ENCODE measurements at places on chromosomes 5 and 9.

- no peak for DNase-seq
Measured at GRCh38 chr9:137918331-137919094, 40.9 kb downstream of the CACNA1B start.

GRCh38 chr9:132077881-132078698, 1.6 kb downstream of the MED27 start:
- no peak for DNase-seq

DNA sequence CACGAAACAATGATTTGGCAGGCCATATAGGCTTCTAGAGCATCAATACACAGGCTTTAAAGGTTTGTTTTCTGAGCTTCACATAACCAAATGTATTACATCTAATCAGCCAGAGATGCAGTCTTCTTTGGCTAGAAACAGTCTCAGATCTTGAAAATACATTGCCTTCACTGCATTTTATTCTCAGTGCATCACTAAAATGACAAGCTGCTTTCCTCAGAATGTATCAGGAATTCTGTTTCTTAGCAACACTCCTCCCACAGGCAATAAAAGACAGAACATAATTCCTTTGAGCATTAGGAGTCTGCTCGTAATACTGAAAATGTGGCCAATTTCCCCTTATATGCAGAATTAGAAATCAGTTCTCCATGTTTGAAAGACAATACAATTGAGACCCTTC, 36.9 kb downstream of the FEM1C start:
- no peak for DNase-seq

- no peak for DNase-seq
Measured at GRCh38 chr5:78974011-78974410, 11.1 kb downstream of the ARSB start.

- DNase-seq: no peak
Measured at GRCh38 chr9:125146247-125146646, 2.9 kb upstream of the SCAI start.

DNA sequence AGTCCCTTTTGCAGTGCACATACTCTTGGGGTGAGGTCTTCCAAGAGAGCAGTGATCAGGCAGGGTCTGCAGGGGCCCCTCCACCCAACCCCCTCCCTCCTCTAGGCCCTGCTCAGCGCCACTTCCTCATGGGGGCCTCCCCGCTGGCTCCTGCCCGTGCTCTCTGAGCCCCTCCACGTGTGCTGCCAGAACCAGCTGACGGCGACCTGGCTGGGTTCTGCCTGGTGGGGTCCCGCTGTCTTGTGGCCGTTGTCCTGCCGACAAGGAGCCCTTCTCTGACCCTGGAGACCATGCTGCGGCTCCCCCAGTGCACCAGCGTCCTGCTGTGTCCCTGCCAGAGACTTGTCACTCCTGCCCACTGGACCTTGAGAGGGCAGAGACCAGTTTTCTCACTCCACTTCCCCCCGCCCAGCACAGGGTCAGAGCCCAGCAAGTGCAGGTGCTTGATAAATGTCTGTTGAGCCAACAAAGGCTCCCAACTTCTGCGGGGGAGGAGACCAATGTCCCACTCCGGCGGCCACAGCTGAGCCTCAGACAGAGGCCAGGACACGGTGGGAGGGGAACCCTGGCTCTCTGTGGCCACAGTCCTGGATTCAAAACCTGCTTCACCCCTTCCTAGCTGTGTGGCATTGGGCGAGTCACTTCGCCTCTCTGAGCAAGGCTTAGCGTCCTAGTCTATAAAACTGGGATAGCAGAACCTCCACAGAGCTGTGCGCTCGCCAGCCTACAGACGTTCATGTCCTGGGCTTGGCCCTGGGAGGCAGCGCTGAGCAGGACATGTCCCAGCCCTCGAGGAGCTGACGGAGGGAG, 24.8 kb downstream of the SARDH start:
- no peak for DNase-seq

DNA sequence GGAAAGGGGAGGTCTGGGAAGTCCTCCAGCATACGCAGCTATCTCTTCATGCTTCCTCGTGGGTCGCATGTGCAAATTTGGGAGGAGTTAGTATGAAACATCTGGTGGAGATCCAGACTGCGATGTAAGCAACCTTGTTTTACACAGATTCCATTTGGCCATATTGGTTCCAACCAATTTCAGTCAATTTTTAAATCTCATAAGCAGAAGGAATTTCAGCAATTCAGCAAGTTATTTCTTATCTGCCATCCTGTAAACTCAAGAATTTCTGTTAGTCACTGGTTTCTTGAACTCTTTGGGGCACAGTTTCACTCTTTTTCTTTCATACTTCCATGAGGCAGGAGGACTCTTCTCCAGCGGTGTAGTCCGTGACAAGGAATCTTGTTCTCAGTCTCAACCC, 130.4 kb upstream of the CLINT1 start:
- DNase-seq: no peak

DNA sequence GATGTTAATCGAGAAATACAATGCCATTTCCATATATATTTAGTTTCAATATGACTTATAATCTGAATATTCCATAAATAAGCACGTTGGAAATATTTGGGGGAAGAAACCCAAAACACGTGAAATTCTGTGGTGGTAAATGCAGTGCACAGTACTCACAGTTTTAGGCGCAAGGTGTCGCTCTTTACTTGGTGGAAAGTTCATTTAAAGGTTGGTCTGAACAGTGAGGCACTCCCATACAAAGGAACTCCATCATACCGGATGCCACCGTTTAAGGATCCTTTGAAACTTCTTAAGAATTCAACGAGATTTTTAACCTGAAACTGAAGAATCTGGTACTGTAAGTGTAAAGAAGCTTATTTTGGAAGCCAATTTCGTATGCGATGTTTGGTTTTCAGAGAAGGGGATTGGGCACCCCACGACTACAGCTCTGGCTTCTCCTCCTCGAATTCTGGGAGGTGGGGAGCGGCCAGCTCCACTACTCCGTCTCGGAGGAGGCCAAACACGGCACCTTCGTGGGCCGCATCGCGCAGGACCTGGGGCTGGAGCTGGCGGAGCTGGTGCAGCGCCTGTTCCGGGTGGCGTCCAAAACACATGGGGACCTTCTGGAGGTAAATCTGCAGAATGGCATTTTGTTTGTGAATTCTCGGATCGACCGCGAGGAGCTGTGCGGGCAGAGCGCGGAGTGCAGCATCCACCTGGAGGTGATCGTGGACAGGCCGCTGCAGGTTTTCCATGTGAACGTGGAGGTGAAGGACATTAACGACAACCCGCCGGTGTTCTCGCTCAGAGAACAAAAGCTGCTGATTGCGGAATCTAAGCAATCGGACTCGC, at the start of gene PCDHA11:
PCDHA11 (plus strand) TSS at position 237 of the 834 bp plus-strand sequence; CDS start at position 384, 147 bp downstream.
- no peak for DNase-seq

DNA sequence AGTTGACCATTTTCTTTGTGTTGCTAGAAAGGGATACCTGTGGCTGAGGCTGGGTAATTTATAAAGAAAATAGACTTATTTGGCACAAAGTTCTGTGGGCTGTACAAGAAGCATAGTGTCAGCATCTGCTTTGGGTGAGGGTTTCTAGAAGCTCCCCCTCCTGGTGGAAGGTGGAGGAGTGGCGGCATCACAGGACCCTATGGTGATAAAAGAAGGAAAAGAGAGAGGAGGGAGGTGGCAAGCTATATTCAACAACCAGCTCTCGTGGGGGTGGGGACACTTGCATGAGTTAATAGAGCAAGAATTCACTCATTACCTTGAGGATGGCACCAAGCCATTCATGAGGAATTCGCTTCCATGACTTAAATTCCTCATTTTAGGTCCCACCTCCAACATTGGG, 2041.4 kb upstream of the CDH9 start:
- no peak for DNase-seq

DNA sequence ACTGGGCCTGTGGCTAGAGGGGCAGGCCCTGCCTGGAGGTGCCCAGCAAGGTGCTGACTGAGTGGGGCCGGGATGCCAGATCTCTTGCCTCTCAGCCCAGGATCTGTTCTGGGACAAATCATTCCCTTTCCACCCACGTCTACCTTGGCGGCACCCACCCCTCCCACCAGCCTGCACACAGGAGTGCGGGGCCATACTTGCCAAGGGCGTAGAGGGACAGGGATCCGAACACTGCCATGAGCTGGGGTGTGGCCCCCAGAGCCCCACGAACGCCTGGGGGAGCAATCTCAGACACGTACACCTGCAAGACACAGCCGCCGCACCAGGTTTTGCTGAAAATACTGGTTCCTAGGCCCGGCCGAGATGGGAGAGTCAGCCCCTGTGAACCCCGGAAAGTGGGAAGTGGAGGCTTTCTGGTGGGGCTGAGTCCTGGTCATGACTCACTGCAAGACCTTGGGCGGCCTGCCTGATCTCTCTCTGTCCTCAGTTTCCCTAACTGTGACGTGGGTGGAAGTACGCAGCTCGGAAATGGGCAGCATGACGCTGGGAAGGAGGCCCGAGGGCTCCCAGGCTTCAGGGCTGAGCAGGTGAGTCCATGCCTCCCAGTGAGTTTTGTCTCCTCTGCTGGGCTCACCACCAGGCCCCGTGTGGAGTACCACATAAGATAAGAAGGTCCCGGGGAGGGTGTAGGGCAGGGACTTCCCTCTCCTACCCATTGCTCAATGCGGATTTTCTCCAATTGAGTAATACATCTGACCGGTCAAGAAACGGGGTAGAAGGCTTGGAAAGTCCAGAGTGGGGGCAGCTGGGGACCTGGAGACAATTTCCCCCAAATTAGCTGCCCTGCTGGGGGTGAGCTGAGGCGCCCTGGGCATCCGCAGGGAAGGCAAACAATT, 2.6 kb downstream of the SLC2A6 start:
- DNase-seq: no peak

DNA sequence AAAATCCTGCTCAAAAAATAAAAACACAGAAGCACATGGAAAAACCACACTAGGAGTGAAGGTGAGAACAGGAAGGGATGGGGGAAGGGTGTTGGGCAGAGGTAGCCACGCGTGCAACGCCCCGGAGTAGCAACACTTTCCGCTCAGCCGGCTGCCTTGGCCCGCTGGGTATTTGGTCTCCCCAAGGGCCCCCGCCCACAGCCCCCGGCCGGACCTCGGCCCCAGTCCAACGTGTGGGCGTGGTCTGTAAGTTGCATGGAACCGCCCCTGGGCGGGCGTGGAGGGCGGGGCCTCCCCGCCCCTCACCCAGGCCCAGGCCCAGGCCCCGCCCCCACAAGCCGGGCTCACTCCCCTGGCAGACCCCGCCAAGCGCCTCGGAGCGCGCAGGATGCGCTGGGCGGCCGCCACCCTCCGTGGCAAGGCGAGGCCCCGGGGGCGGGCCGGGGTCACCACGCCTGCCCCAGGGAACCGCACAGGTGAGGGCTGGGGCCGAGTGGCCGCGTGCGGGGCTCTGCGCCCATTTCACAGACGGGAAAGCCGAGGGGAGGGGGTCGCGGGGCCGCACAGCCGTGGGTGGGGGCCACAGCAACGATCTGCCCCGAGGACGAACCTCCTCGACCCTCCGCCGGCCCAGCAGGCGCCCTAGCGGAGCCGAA, at the start of gene SUSD3:
SUSD3 (plus strand) TSS at position 347 of the 656 bp plus-strand sequence; CDS start at position 389, 42 bp downstream.
- DNase-seq: peak; percentile 54

GRCh38 chr5:99398976-99399375, 470.2 kb upstream of the CHD1 start:
- no peak for DNase-seq

All from activated T-cell treated with anti-CD3 and anti-CD28 coated beads for 24 hours (primary cell).